Jurkat, Clone E6-1 (cell line): ENCODE measurements at places on chromosomes 7 and 10.

GRCh38 chr10:92574548-92575261 is 812 bp upstream of the IDE start:
- DNase-seq = peak; percentile 45

- no peak for DNase-seq
Observed at GRCh38 chr10:24277771-24278170, 68.8 kb downstream of the KIAA1217 start.

GRCh38 chr10:132465889-132466519 is 69.0 kb downstream of the PWWP2B start:
- DNase-seq = no peak

DNA sequence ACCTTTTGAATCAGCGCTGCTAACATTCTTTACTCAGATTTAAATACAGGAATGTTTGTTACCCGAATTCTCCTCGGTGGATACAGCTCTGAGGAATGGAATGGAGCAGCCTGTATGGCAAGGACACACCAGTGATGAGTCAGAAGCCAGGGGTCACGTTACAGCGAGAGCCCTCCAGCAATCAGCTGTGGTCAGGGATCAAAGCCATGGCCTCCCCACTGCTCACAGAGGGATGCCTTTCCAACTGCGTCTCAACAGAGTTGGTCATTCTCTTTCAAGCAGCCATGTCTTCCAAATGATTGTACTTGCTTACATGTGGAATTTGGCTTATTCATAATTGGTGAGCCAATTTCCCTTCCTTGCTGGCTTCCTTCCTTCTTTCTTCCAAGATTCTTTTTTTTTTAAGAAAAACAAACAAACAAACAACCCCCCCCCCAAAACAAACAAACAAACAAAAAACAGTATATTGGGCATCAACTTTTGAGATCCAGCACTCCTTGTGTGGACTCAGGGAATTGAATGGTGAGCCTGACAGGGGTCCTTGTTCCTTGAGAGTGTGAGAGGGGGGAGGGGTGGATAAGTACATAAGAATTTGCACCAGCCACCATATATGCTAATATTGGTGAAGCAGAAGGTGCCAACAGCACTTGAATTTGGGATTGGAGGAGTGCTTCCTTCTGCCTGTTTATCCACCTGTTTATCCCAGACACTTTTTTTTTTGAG is 100.2 kb downstream of the ATXN7L1 start:
- no peak for DNase-seq

DNA sequence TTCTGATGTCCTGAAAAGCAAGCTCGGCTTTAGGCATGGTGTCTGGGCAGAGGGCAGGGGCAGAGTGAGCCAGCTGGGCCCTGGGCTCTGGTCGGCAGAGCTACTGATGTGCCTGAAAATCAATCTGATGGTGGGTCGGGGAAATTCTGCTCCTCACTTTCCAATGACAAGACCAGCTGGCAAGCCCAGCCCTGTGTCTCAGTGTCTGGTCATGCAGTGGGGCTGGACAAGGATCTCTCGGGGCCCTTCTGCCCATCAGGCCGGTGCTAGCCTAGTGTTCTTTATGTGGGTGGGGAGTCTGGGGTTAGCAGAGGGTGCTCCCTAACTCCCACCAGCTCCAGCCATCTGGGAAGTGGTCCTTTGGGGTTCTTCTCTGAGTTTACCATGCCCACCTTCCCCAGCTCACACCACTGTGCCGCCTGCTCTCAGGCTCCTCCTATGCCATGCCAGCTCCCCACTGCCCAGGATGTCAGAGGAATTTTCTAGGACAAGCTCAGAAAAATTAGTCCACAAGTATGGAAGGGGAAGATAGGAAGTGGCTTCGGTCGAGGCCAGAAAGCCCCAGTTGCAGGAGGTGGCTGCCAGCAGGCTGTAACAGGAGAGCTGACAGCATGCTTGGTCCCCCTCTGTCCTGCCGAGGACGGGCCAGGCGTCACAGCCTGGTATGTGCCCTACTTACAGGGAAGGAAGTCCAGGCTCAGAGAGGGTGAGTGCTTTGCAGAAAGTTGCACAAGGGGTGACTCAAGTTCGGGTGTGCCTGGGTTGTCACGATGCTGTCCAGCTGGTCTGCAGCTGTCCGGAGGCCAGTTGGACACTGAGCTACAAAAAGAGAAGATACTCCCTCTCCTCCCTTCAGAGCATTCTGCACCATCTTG is 135.2 kb downstream of the ADCY1 start:
- no peak for DNase-seq

DNA sequence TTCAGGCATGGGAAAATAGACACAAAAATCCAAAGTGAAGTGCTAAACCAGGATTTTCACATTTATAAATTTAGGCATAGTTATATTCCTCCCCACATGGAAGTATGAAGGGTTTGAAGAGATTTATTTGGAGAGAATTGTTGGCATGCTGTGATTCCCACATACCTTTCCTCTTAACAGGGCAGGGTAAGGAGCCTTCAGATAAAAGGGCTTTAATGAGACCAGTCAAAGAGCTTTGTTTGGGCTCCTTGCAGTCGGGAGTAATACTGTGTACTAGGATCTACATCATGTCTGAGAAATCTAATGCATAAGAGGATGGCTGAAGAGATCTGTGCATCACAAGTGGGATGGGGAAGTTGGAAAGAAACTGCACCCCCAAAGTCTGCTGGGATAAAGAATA is 140.8 kb upstream of the PTN start:
- no peak for DNase-seq

DNA sequence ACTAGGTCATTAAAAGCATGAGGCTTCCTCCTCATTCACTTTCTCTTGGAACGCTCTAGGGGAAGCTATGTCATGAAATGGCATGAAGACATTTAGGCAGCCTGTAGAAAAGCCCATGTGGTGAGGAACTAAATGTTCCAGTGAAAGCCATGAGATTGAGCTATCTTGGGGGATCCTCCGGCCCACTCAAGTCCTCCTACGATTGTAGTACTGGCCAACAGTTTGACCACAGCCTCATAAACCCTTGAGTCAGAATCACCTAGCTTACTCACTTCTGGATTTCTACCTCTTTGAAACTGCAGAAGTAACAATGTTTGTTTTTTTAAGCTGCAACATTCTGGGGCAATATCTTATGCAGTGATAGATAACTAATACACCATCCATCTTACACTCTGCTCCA is 605.1 kb downstream of the SORCS1 start:
- no peak for DNase-seq

DNA sequence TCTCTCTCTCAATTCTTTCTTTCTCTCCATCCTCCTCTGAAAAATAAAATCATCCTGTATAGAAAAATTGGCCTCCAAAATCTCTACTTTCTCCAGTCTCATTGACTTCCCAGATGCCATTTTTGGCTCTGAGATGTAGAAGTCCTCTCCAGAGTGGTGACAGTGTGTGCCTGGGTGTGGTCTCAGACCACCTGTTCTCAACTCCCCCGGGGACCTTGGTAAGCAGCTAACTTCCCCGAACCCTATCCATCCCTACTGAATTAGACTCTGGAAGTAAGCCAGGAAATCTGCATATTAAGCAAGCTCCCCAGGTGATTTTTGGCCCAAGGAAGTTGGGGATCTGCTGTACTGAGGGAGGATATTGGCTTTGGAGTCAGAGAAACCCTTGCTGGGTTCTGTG is 120.5 kb downstream of the WDR11 start:
- no peak for DNase-seq

GRCh38 chr7:118057404-118057803 is 126.6 kb upstream of the LSM8 start:
- no peak for DNase-seq

DNA sequence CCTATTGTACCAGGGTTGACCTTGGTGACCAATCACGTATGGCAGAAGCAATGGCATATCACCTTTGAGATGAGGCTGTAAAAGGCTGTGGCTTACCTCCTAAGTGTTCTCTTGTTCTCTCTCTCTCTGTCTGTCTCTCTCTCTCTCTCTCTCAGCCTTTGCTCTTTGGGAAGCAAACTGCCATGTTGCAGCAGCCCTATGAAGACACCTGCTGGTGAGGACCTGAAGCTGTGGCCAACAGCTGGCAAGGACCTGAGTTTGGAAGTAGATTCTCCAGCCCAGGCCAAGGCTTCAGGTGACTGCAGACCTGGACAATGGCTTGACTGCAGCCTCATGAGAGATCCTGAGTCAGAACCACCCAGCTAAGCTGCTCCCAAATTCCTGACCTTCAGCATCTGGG is 161.4 kb downstream of the GPAM start:
- DNase-seq = no peak

- no peak for DNase-seq
Observed at GRCh38 chr10:133042816-133043215, 44.9 kb upstream of the ADGRA1 start.

DNA sequence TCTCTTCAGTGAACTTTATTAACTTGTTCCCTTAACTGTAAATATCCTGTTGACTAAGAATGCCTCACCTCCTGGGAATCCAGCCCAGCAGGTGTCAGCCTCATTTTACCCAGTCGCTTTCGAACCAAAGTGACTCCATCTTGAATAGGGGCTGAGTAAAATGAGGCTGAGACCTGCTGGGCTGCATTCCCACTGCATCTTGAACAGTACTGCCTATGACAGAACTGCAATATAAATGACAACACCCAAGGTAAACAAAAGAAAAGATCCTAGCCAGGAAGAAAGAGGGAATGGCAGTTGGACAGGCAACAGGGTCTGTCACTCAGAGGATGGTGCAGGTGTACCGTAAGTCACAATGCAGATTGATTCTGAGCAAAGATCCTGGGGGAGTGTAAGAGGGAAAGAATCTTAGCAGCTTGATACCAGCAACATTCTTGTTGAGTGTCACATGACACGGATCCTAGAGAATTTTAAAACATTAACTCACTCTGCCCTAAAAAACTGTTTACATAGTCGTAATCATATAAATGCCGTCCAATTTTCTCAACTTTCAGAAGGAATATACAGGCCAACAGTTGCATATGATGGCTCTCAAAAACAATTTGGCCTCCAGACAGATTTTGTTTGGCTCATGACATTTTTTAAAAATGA is 4.4 kb upstream of the FAM107B start:
- DNase-seq = no peak

DNA sequence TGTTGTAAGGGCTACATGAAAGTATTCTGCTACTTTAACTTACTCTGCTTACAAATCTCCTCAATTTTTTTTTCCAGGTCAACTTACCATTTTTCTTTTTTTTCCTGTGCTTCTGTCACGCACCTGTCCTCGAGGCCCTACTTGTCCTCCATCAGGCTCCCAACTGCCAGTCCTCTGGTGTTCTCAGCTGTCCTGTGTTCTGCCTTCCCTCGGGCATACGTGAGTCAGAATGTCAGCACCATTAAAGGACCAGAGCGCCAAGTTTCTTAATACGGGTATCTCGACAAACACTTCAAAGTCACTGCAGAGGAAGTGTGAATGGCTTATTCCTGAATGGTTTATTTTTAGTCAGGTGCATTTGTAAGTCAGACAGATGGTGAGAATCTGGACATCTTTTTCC is at the start of gene TEX47:
Gene TEX47 (minus strand): TSS at position 185 of the 400 bp plus-strand sequence. CDS start 795 bp downstream, outside the sequence.
- no peak for DNase-seq

GRCh38 chr7:150994838-150995510 is 4.2 kb downstream of the NOS3 start:
- no peak for DNase-seq

DNA sequence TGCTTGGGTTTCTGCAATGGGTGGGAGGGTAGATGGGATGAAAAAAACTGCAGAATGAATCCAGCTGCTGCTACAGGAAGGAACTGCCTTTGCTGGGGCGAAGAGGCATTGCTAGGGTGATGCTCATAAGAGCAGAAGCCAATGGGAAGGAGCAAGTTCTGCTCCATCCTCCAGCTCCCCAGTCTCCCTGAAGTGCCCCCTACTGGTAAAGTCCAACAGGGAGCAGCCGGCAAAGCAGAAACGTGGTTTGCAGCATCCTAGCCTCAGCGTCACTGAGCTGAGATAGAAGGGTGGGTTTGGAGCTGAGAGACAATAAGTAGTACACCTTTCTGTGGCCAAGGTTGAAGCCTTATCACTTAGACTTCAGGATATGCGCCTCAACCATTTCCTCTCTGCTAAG is 220.5 kb downstream of the CCSER2 start:
- no peak for DNase-seq

- DNase-seq = no peak
Observed at GRCh38 chr7:129166745-129167144, 21.7 kb upstream of the SMO start.

GRCh38 chr10:64115908-64116643 is 594.9 kb downstream of the REEP3 start:
- DNase-seq = peak; percentile 27

- DNase-seq = no peak
Observed at GRCh38 chr7:157274991-157275427, 61.8 kb upstream of the DNAJB6 start.

DNA sequence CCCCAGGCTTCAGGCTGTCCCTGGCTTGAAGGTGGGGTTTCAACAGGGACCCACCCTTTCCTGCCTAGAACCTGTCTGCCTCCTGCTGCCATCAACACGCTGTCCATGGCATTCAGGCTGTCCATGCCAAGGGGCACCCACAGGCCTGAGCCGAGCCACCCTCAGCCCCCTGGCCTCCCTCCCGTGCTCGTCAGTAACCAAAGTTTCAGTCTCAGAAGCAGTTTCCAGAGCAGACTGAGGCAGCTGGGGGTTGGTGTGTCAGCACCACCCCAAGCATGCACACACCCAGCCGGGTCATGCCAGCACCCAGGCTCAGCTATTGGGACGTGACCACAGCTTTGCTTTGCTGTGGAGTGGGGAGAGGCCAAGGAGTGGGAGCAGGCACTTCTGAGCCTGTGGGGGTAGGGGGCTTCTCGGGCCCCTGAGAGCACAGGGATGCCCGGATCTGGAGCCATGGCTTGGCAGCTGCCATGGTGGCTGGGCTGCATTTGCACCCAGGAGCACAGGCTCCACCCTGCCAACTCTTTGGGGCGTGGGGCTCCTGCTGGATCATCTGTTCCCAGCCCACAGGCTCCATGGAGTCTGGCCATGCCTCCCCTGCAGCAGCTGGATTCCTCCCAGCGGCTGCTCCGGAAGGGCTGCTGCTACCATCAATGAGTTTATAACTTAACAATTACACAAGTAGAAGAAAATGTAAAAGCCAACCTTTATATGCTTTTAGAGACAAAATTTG is 314.5 kb upstream of the SEMA3C start:
- DNase-seq = no peak

DNA sequence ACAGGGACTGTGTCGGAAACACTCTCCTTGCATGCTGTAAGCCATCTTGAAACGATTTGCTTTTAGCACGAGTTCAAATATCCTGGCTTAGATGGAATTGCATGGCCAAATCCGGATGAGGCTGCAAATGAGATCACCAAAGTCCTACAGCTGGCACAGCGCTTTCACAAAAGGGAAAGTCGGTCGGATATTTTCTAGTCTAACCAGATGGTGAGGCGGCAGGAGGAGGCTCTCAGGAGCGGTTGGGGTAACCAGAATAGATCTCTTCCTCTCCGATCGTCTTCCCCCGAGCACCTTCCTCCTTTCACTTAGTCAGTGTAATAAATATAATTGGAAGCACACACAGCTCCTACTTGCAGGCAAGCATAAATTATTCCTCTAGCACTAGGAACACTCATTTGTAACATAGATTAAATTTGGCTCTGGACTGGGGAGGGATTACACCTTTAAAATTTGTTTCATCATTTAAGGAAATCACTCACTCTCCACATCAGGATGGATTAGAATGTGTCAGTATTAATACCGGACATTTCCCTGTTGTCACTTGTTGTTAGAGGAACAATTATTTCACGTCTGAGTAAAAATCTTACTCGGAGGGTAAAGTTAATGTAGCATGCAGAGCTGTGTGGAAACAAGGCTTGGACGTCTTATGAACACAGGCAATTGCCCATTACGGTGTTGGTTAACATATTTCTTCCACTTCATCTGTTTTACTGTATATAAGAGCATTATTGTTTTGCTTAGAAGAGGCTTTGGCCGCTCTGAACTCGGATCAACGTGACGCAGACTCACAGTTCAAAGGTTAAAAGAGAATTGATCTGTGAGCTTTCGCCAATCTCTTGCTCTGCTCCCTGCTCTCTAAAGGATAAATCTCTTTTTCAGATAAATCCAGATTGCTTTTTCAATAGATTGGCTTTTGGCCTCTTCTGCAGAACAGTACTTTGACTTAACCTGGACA is 857.9 kb downstream of the TYW1 start:
- no peak for DNase-seq
